ENCODE measurements at places on chromosomes 7 and 10.

GRCh38 chr7:14892961-14893360 is 9.6 kb downstream of the DGKB start:
- no peak for DNase-seq

- DNase-seq: peak; percentile 42
Observed at GRCh38 chr10:48444861-48445841, 138.7 kb downstream of the MAPK8 start.

- DNase-seq: no peak
Observed at GRCh38 chr10:34157501-34157900, 657.6 kb downstream of the PARD3 start.

GRCh38 chr10:14416308-14416700 is 85.6 kb upstream of the FRMD4A start:
- no peak for DNase-seq

- no peak for DNase-seq
Observed at GRCh38 chr10:64396105-64396708, 875.0 kb downstream of the REEP3 start.

GRCh38 chr10:75938380-75939122 is 507.1 kb downstream of the LRMDA start:
- DNase-seq: no peak

- DNase-seq: no peak
Observed at GRCh38 chr10:53843736-53844362, 957.2 kb downstream of the PCDH15 start.

DNA sequence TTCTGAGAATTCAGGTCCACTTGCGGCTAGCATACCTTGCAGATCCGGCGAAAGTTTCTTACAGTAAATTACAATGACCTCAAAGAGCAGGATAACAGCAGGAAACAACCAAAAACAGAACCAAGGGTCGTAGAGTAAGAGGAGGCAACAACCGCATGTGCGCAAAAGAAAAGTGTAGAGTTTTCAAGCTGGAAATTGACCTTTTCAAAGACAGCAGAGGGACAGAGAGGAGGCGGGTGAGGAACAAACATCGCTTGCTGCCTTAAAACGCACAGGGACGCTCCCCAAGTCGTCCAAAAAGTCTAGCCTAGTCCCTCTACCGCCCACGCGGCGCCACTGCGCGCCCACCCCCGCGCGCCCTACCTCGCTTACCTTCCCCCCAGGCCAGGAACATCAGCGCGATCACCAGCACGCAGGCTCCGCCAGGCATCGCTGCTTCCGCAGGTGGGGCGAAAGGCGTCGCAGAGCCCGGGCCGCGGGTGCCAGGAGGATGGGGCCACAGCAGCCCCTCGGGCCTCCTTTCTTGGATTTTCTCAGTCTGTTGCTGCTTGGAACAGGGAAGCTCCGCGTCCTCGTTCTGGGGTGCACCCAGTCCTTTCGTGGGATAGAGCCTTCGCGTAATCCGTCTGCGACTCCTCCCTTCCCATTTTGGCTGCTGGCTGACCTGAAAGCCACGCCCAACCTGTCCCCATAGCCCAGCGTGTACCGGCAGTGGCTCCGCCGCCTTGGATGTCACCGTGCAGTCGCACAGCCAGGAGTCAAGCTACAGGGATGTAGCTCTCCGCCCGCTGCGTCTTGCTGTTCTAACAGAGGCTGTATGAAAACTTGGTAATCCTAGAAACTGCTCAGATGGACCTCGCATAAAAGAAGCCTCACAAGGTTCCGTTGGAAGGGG is at the start of gene VWDE:
Gene VWDE (minus strand): TSS at position 579 of the 895 bp plus-strand sequence. CDS start 149 bp downstream, at position 430.
- DNase-seq: no peak

- no peak for DNase-seq
Observed at GRCh38 chr7:151431768-151432311, 8.1 kb downstream of the CRYGN start.

All from left lobe of liver (tissue), 2 donors.